ENCODE measurements at places on chromosomes 6 and 20.

GRCh38 chr6:166589786-166590574 is 3.5 kb upstream of the RAMACL start:
- no peak for ATAC-seq

DNA sequence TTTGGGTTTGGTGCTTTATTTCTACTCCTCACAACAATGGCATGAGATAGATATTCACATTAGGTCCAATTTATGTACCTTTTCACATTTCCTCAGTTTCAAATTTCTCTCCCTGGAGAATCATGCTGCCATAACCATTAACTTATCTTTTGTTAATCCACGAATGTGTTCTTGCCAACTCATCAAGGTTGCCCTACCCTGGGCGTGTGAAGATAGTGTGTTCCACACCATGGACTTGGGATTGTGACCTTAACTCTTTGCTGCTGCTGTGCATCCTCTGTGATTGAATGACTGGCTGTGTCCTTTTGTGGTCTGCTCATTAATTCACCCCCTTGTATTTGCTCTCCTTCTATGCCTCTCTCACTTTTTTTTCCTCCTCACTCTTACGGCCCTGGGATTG is 34.2 kb upstream of the SNRPB2 start:
- no peak for ATAC-seq

DNA sequence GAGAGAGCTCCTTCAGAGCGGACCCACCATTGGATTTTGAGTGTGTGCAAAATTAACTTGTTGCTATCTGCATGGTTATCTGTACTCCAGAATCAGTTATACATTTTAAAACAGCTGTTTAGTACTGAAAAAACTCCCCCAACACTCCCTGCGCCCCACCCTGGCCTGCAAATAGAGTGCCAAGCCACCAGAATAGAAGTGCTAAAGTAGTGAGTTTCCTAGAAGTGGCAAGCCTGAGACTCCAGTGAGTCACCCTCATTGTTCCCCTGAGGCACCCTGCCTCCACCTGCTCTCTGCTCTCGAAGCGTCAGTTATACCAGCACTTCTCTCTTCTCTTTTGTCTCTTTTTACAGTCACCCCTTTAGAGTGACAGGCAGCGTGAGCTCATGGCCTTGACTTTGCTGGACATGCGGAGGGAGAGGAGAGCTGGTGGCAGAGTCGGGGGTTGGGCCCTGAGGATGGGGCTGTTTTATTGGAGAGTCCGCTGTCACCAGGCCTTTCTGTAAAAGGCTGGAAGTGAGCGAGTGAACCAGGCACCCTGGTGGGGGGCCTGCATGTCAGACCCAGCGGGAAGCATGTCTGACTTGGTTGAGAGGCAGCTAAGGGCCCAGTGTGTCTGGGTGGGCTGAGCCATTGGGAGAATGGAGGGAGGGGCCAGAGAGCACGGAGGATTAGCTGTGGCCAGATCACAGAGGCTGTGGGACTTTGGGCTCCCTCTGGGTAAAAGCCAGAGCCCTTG is 10.4 kb downstream of the IGF2R start:
- ATAC-seq: peak; percentile 91

DNA sequence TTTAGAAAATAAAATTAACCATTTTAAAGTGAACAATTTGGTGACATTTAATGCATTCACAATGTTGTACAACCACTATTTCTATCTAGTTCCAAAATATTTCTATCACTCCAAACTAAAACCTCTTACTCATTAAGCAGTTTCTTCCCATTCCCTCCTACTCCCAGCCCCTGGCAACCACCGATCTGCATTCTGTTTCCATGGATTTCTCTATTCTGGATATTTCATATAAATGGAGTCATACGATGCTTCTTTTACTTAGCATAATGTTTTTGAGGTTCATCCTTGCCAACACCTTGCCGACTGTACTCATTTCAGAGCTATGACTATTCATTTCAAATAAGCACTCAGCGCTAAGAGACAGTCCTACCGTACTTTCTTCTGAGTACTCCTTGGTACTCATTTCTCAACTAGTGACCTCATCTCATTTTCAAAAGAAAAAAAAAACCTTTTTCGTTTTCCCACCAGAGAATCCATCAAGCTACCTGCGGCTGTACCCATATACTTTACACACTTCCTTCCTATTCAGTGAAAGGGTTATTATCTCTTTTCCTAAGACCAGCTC is 259.2 kb downstream of the UTRN start:
- ATAC-seq: no peak

DNA sequence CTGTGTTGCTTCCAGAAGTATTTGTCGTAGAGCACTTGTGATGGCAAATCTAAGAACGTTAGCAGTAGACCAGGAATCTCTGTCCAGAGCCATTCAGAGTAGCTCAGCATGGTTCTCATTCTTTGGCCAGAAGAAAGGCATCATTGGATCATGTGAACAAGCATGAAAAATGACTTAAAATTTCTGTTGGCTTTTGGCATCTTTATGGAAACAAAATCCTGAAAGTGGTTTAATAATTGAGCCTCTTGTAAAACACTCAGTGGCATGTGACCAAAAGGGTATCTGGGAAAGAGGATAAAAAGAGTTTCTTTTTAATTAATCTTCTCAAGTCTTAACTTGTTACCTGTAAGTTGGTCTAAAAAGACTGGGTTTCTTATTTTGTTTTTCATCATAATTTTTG is 55.2 kb downstream of the PTPN1 start:
- ATAC-seq: no peak

DNA sequence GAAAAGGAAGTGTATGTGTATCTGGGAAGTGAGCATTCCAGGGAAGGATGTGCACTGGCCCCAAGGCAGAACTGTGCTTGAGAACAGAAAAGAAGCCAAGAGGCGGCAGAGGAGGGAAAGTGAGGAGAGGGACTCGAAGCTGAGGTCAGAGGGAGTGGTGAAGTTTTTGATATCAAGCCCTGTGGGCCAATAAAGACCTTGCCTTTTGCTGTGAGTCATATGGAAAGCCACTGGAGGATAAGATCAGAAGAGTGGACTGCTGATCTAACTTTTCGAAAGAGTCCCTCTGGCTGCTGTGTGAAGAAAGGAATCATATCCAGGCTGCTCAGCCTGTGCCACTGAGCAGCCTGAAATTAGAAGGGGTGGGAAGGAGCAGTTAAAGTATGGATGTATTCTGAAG is 99.4 kb downstream of the EYA4 start:
- ATAC-seq: no peak

GRCh38 chr6:16562498-16562897 is 198.8 kb downstream of the ATXN1 start:
- no peak for ATAC-seq

- no peak for ATAC-seq
These were observed 155.3 kb upstream of the EYA4 start for GRCh38 chr6:133085896-133086295.

DNA sequence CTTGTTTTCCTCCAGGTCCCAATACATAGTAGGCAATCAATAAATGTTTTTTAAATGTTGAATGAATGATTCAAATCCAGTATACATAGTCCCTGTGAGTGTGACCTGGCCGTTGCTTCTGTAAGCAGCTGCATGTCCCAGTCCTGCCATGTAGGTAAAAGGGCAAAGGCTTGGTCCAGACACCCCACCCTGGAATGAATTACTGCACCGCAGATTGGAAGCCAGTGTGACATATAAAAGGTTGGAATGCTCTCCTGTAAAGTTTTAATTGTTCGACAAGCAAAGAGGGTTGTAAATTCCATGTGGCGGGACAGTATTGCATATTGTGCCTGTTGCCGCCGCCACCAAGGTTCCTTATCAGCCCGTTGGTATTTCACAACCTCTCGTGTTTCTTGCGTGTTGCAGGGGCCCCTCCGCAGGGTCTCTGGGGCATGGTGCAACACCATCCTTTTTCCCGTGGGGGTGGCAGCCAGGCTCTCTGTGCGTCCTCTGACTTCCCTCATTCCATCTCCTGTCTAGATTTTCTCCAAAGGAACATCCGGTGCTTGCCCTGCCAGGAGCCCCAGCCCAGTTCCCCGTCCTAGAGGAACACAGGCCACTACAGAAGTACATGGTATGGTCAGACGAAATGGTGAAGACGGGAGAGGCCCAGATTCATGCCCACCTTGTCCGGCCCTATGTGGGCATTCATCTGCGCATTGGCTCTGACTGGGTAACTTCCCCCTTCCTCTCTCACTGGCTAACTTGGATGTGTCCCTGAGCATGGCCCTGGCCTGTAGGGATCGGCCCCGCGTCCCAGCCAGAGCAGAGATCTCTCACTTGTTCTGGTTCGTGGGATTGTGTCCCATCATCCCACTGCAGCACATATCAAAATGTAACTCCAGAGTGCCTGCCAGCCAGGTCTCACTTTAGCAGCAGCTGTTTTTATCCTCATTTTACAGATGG is 20.3 kb downstream of the POFUT1 start:
- no peak for ATAC-seq

DNA sequence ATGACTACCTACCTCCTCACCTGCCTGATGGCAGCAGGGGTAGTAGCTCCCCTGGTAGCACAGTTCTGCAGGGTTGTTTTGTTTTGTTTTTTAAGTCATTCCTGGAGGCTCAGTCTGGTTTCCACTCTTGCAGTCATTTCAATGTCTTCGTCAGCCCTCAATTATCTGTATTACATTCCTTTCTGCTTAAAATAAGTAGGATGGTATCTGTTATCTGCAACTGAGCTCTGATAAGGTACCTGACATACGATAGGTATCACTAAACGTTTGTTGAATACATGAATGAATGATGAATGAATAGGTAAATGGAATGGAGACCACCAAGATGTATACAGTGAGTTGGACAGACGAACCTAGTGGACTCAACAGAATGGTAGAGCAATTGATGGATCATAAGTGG is 7.2 kb upstream of the CLPSL2 start:
- no peak for ATAC-seq

DNA sequence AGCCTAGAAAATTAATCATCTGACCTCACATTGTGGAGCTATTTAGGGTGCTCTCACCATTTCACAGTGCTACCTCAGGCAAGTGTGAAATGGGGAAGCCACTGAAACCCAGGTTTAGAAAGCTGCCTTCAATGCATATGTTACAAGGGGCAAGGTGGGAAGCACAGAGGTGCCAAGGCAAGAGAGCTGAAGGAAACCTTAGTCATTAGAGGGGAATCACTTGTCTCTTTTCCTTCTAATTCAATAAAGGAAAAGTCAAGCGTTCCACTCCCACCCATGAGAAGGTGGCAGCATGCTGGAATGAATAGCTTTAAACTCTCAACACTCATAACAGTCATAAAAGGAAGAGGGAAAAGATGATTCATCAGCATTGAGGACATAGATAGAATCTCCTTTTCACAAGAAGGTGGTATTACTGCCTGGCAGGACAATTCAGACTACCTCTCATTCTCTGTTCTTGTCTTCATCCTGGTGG is 251.9 kb upstream of the IRAK1BP1 start:
- ATAC-seq: no peak

DNA sequence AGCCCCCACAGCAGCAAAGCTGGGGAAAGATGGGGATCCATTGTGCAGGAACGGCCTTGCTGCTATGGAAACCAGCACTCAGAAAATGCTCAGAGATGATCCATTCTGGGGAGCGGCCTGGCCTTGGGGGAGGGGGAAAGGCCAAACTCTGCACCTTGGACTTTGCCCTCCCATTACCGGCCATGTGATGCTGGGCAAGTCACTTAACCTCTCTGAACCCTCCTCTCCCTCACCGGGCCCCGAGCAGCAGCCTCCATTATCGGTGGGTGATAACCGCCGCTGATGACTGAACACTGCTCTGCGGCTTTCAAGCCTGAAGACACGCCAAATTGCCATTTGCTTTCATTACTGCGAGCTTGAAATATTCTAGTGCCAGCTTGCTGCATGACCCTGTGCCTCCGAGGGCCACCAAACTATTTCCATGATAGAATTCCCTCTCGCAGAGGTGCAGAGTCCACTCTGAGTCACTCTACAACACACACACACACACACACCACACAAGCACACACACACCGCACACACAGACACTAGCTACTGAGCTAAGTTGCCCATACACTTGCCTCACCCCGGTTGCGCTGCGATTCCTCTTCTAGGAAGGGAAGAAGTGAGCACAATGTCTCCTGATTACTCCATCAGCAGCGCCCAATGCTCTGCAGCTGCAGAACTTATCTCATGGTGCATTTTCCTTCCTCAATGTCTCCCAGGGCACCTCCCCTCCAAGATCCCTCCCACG is 20.6 kb upstream of the SIRPA start:
- ATAC-seq: no peak

DNA sequence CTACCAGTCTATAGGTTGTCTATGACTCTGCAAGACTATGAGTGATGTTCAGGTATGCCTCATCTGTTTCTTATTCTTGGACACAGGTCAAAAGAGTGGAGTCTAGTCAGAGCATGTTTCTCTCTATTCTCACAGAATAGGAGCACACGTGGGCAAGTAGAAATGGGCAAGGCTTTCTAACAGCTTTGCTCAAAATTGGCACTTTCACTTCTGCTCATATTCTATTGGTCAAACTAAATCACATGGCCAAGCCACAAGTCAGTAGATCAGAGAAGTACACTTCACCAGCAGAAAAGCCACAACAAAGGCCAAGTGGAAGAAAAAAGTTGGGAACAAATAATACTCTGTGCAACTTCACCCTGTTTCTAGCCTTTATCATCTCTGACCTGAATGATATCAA is 354.5 kb upstream of the SYNCRIP start:
- no peak for ATAC-seq

GRCh38 chr6:168822376-168822775 is 381.4 kb downstream of the SMOC2 start:
- no peak for ATAC-seq

DNA sequence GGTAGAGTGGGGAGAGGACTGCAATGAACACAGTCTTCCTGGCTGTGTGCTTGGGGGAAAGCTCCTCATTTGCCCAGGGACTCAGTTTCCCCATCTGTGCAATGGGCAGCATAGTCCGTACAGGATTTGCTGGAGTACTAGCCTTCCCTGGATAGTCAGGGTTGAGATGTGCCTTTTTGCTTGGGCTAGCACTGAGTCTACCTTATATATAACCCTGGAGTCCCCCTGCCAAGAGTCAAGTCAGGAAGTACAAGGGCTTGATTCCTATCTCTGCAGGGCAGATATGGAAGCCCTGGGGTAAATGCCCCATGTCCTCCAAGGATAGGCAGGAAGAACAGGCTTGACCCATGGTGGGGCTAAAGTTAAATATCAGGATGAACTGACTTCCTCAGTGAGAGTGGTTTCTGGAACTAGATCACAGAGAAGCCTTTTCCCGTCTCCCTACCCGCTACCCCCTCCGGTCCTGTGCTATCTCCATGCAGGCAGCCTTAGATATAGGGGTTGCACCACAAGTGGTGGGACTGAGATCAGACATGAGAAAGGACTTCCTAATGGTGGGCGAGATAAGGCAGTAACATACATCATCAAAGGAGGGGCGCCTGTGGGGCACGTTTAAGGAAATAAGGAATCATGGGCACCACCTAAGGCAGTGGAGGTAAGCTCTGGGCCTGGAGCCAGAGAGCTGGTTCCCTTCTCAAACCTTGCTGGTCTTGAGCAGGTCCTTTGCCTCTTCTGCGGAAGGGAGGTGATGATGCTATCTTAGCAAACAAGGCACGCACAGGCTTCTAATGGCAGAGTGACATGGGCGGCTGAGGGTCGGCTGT is 157.9 kb downstream of the MRPL14 start:
- no peak for ATAC-seq

GRCh38 chr6:111427341-111428116 is 55.5 kb downstream of the REV3L start:
- no peak for ATAC-seq

Data from esophagus mucosa (tissue), 1 donor.